Gastrocnemius medialis (tissue), 4 donors: ENCODE measurements at places on chromosomes 7 and 10.

DNA sequence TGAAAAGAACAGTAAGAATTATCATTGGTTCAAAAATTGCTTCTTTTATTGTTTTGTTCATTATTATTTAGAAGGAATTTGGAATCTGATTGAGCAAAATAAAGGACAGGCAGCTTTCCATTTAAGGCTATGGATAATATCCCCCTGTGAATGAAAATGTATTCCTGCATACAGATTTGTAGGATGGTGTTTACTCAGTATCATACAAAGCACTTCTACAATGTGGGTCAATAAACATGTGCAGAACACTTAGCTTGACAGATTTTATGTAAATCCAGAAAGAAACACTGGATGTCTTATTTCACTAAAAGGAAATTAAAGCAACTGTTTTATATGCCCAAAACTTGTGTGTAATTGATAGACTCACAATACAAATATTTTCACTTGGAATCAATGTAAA, 189.7 kb downstream of the THSD7A start:
- no peak for DNase-seq

GRCh38 chr7:80637911-80638765, at the start of gene CD36:
Gene CD36 (plus strand): TSS chr7:80638642. CDS start chr7:80646741, 8,099 bp downstream.
- DNase-seq, result no peak

GRCh38 chr10:63105225-63106110, 27.7 kb upstream of the NRBF2 start:
- DNase-seq, result no peak

GRCh38 chr7:40584667-40585433, 450.0 kb downstream of the SUGCT start:
- DNase-seq, result no peak

DNA sequence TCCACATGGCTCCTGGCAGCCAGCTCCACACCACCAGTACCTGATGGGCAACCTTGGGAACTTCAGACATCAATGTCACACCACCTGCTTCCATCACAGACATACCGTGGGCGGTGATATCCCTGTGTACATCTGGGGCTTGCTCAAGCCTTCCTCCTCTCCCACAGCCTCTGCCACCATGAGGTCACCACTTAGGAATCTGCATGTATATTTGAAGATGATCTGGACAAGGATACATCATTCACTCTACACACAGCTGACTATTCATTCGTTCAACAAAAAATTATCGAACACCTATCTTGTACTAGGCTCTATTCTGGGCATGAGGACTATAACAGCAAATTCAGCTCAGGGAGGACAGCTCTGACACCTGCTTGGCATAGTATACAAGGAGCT, 6.8 kb downstream of the DLG5 start:
- no peak for DNase-seq

DNA sequence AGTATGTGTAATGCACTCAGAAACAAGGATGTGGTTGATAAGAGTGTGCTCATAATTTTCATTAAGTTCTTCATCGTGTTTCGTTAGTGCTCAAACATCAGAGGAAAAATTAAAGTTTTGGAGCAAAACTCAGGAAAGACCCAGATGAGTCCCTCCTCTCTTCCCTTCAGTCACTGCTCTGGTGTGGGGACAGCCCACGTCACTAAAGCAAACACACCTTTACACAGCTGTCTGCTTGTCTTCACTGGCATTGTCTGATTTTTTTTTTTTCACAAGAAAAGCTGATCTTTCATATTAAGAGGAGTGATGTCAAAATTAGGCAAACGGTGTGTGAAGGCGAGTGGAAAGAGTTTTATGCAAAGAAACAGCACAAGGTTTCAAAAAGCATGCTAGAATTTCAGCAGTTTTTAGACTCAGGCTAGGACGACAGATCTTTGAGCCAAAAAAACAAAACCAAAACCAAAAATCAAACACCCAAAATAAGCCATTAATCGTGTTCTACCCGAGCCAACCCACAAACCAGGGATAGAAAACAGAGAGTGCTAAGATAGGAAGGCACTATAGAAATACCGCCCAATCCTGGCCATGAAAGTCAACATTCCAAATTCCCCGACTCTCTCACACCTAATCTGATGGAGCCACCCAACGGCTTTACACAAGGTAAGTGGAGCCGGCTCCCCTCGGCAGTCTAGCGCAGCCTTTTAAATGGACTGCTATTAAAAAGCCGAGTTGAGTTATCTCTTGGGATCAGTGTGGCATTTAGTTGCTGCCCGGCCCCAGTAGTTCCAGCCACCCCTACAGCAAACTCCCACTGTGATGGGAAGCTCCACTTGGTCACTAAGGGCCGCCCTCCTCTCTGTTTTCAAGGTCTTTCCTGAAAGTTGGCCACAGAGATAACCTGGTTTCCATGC, 27.9 kb upstream of the GATA3 start:
- DNase-seq, result no peak

GRCh38 chr7:129222064-129222463, 2.8 kb upstream of the AHCYL2 start:
- no peak for DNase-seq

- no peak for DNase-seq
Observed at GRCh38 chr7:105647591-105647990, 66.3 kb upstream of the EFCAB10 start.

DNA sequence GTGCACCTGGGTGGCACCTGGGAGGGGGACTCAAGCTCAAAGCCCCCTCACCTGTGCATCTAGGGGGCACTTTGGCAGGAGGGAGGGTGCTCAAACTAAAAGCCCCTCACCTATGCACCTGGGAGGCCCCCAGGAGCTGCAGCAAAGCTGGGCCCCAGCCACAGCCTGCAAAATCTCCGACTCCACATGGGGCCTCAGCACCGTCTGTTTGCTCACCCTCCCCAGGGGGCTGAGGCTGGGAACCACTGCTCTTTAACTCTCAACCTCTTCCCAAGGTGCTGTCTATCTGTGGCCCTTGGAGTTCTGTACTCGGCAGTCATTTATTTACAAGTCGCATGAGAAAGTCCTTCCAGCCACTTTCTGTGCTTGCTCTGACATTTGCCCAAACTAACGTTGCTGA, 458.4 kb downstream of the DNAJB6 start:
- no peak for DNase-seq

DNA sequence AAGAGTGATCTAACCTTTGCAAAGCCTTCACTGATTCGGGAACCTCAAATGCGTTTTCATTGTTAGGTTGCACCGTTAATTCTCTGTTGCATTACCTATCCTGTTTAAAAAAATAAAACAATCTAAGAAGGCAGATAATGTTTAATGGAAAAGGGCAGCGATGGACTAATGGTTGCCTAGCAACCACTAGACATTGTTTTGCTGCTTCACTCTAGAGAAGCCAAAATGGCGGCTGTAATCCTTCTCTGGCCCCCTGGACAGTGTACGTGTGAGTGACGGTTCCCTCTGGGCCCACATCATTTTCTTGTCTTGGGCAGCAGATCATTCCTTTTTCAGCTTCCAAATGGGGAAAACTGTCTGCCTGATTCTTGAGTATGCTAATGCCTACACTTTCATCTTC, 43.3 kb downstream of the FAM204A start:
- no peak for DNase-seq

- DNase-seq, result no peak
Observed at GRCh38 chr7:24441314-24442027, 131.8 kb upstream of the PALS2 start.

GRCh38 chr7:112010109-112010508, 196.1 kb downstream of the DOCK4 start:
- DNase-seq, result no peak

- DNase-seq, result no peak
Observed at GRCh38 chr7:153524070-153524601, 528.1 kb upstream of the DPP6 start.

- DNase-seq, result no peak
Observed at GRCh38 chr7:11604505-11604904, 227.5 kb downstream of the THSD7A start.

DNA sequence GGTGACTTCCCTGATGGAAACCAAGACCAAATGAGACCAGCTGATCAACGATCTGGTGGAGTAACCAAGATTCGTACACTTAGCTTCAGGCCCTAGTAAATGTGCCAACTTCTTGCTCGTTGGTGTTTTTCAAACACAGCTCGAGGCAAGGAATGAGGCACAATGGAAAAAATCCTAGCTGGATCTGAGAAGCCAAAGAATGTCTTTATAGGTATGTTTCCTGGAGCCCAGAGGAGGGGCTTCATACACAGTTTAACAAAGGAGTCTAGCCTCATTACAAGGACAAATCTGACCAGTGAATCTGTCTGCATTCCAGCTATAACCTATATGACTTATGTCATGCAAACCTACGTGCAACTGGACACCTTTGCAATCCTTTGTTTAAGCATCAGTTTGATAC, 3.7 kb downstream of the COL17A1 start:
- DNase-seq, result no peak

DNA sequence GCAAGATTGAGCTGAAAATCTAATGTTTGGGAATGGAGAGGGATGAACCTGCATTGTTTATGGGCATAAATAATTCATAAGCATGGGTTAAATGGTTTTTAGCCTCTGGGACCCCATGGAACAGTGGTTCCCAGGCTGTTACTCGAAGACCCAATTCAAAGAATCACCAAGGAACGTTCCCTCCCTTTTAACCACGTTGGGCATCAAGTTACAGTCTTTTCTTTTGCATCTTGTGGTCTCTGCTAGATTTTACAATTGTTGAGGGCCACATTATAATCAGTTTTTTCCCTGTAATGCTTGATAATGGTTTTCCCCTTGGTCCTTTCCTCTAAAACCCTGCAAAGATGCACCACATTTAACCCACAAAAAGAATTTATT, 2.5 kb downstream of the CALN1 start:
- DNase-seq, result no peak

- no peak for DNase-seq
Observed at GRCh38 chr7:4692055-4692454, 10.0 kb downstream of the FOXK1 start.

DNA sequence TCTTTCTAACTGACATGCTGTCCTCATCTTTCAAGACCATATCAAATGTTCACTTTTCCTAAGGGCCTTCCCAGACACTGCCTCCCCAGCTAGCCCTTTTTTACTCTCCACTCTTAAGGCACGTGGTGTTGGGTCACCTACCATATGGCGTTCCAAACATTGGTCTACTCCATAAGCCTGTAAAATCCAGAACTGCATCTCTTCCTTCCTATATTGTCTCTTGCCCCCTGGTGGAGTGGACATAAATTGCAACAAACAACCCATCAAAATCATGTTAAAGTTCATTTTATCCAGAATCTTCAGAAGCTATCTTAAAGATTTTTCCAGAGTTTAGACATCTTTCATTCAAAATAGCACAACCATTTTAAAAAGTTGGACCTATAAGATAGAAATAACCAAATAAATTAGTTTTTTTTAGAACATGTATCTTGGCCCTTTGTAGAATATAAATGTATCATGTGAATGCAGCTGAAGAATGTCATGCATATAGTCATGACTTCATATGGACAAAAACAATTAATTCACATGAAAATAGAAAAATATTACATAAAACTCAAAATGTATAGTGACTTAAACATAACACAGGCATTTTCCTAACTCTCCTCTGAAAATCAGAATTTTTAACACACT, 180.6 kb upstream of the CHRM2 start:
- no peak for DNase-seq
